C1 segment of cervical spinal cord (tissue), 14 donors: ENCODE measurements at places on chromosomes 1 and 21.

DNA sequence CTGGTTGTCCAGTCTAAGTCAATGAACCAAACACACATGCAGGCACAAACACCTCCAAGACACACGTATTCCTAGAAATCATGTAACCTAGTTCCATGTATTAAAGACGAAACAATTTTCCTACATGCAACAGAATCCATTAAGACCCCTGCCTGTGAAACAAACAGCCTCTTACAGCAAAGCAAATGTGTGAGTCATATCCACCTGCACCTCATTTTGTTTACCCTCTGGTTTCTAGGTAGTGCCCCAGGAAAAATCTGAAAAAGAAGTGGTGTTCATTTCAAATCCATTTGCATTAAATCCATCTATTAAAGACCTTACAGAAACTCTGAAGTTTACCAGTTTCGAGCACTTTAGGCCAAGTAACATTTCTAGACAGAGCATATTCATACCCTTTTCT is 74.1 kb downstream of the VCAM1 start:
- DNase-seq, result no peak

- DNase-seq, result no peak
Measured at GRCh38 chr1:208757846-208758245, 513.7 kb upstream of the PLXNA2 start.

GRCh38 chr1:44721485-44722361 is 9.2 kb downstream of the RNU5D-1 start:
- no peak for DNase-seq

- no peak for DNase-seq
Measured at GRCh38 chr1:225691377-225691776, 38.5 kb upstream of the ENAH start.

DNA sequence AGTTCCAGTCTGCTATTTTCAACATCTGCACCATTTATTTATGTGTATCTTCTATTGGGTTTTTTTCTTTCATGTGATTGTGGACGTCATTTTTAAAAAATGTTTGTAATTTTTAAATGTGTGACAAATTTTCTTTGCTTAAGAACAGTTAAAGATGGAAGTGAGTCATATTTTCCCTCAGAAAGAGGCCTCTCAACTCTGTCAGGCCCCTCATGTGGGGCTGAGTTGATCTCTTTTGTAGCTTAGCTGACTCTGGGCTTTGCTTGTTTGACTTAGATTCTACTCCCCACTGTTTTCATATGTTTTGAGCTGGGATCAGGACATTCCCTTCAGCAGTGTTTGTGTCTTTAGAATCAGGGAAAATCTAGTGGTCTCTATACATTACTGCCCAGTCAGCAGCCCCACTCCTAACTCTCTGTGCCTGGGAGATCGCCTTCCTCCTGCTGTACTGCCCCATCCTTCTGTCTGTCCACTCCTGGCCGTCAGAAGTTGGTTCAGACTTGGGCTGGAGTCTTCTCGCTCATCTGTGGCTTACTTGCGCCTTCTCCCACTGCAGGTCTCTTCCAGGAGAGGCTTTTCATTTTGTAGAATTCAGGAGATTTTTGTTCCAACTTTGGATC is 137.4 kb downstream of the DYRK1A start:
- DNase-seq, result no peak

DNA sequence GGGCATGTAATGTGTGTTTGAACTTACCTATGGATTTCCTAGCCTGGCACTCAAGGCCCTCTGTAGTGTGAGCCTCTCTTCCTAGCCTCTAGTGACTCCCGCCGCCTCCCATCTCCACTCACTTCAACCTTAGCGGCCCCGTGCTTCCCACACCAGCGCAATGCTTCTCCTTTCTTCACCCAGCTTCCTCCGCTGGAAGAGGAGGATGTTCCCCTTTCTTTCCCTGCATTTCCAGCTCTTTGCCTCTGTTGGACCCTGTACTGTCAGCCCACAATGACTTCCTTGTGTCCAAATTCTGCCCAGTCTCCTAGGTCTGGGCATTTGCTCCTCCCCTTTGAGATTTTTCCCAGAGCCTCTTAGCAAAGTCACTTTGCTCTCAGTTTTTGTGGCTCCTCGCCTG is 138.1 kb upstream of the IRF2BP2 start:
- DNase-seq, result no peak
